Anterior cingulate cortex (tissue), 58 donors: ENCODE measurements at places on chromosomes 1 and 21.

DNA sequence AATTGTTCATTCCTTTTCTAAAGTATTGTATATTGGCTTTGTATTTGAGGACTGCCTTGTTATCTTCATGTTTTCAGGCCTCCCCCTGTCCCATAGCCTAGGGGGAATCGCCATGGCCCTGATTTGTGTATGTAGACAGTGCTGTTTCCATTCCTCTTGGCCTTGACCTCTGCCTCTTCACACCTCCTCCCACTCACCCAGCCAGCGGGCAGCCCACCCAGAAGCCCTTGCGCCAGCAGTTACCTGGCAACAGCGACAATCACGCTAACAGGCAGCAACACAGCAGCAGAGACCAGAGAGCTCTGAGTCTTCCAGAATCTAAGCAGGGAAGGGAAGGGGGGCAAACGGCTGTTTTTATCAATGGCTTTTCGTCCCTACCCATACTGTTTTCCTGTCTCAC, 50.0 kb upstream of the NPL start:
- no peak for DNase-seq

DNA sequence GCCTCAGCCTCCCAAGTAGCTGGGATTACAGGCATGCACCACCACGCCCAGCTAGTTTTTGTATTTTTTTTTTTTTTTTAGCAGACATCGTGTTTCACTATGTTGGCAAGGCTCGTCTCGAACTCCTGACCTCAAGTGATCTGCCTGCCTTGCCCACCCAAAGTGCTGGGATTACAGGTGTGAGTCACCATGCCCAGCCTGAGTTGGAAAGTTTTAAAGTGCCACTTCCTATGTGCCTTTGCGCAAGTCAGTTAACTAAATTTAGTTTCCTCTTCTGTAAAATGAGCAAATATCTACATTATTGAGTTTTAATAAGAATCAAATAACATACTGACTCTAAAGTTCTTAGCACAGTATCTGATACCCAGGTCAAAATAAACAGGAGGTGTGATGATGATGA, 12.4 kb downstream of the SLC19A2 start:
- DNase-seq, result no peak

GRCh38 chr1:92623187-92623778, 136.6 kb upstream of the GFI1 start:
- no peak for DNase-seq

DNA sequence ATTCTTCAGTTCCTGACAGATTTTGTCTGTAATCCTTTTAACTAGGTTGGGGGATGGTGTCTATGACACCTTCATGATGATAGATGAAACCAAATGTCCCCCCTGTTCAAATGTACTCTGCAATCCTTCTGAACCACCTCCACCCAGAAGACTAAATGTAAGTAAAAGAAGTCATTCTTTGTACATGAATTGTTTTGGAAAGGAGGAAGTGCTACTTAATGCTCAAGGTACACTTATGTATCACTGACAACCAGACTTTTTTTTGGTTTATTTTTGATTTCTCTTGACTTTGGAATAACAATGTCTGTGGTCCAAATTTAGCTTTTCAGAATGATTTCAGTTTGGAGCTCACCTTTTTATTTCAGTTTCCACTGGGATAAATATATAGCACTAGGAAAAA, 2.3 kb downstream of the DYRK3 start:
- no peak for DNase-seq

GRCh38 chr1:61253059-61253735, 170.8 kb downstream of the NFIA start:
- DNase-seq, result peak; percentile 73

- DNase-seq, result no peak
Measured at GRCh38 chr1:185368313-185368855, 51.3 kb upstream of the IVNS1ABP start.

DNA sequence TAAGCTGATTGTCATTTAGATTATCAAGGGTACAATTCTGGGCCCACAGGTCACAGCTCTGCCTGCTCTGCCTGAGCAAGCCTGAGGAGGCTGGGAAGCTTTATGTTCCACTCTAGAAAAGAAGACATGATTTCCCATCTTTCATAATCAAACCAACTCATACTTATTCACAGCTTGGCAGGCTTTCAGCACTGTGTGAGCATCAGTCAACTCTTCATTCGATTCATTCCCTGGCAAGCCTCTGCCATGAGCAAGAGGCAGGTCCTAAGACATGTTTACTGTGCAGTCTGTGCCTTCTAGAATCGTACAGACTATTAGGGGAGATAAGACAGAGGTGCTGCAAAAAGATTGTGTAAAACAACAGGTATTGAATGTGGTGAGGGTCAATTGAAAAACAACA, 24.5 kb upstream of the KIRREL1 start:
- DNase-seq, result no peak

- DNase-seq, result no peak
Measured at GRCh38 chr1:85349224-85349623, 72.8 kb upstream of the BCL10 start.

DNA sequence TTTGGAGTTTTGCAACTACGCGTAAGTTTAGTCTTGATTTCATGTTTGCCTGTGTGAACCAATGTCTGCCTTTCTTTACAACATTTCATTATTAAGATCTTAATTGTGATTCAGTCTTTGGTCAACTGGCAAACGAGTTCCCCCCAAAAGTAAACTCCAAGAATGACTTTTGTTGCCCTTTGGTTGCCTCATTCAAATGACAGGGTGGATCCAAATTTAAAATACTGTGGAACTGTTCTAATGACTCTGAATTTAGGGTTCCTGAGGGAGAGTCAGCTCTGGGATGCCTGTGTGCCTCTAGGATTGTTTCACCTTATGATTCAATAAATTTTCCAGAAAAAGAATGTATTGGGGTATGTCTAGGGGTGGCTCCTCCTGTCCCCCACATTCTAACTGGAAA, 105.3 kb downstream of the KCNN3 start:
- DNase-seq, result no peak

DNA sequence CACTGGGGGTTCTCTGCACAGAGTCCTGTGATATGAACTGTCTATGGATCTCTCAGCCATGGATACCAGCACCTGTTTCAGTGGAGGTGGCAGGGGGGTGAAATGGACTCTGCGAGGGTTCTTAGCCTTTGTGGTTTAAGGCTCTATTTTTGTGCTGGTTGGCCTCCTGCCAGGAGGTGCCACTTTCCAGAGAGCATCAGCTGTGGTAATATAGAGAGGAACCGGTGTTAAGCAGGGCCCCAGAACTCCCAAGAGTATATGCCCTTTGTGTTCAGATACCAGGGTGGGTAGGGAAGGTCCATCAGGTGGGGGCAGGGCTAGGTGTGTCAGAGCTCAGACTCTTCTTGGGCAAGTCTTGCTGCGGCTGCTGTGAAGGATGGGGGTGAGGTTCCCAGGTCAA, 330.0 kb upstream of the PLD5 start:
- DNase-seq, result no peak

- no peak for DNase-seq
Measured at GRCh38 chr1:184160236-184160635, 108.7 kb downstream of the TSEN15 start.

DNA sequence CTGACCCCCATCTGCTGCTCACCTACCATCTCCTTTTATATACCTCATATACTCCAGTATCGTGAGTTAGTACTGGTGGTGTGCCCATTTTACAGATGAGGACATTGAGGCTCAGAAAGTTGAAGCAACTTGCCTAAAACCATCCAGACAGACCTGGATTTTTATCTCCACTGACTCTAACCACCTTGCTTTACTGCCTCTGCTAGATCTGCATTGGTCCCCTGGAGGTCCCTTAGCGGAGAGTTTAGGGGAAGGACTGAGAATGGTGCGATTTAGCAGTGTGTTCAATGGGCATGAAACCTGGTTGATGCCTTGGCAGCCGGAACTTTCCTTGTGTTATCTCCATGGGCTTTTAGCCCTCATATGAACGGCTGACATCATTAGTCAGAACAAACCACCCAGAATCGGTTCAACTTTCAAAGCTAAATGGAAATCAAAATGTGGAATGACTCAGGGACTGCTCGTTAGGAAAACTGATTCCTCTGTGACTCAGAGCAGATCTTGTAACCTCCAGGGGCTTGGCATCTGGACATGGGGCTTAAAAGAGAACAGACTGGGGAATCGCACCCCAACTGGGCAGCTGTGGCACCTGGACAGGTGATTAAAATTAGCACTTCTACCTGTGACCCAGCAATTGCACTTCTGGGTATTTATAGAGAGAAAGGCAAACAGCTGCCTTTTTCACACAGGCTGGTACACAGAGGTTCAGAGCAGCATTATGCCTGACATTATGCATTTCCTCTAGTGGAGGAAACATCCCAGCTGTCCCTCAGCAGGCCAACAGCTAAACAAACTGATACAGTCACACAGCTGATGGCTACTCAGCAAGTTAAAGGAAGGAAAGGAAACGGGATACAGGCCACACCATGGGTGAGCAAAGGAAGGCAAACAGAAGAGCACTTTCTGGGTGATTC, 25.3 kb downstream of the TMEM51 start:
- no peak for DNase-seq

- no peak for DNase-seq
Measured at GRCh38 chr1:153803470-153804056, 28.4 kb downstream of the SLC27A3 start.

- no peak for DNase-seq
Measured at GRCh38 chr1:221989741-221990140, 247.9 kb upstream of the DUSP10 start.

GRCh38 chr1:241997401-241997998, 1.4 kb downstream of the MAP1LC3C start:
- no peak for DNase-seq

GRCh38 chr1:18957532-18958300, 1.2 kb upstream of the IFFO2 start:
- no peak for DNase-seq

- no peak for DNase-seq
Measured at GRCh38 chr21:34054259-34054658, 19.1 kb upstream of the MRPS6 start.

DNA sequence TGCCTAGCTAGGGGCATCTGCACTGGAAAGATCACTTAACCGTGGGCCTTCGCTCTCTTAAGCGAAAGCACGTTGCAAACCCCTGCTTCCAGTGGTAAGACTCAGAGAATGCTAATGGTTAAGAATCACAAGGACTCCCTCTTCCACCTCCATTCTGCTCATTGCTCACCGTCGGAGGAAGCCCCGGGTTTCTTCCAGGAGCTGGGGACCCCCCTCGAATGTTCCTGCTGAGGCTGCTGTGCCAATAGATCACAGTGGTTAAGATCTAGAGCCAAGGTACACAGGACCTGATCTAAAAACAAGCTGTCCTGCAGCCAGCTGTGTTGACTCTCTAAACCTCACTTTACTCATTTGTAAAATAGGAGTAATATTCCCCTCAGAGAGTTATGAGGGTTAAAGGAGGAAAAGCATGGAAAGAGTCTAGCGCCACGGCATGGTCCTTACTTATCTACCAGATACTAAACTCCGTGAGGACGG, 765 bp downstream of the VAMP3 start:
- DNase-seq, result no peak

- no peak for DNase-seq
Measured at GRCh38 chr1:155207806-155208540, at the start of gene THBS3. Gene THBS3 (minus strand): TSS chr1:155207897. CDS start chr1:155207876, 21 bp downstream.

GRCh38 chr1:11847667-11848372, at the start of gene NPPA:
Gene NPPA (minus strand): TSS chr1:11847783. CDS start chr1:11847684, 99 bp downstream.
- DNase-seq, result no peak

DNA sequence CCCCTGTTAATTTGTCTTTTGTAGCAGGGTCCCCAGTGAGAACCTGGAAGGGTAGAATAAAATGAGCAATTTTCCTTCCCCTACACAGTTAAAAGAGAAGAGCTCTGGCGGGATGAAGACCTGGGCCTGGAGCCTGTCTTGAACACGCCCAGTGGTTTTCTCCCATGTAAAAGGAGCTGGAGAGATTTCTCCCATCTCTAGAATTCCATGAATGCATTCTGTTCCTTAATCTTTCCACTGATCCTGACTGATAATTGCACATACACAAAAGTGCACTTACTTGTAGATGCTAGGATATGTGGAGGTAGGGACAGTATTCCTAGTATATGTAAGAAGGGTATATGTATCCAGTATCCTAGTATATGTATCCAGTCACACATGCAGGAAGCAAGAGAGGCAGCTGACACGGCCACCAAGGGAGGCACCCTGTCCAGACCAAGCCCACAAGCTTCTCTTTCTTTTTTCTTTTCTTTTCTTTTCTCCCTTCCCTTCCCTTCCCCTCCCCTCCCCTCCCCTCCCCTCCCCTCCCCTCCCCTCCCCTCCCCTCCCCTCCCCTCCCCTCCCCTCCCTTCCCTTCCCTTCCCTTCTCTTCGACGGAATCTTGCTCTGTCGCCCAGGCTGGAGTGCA, 11.9 kb upstream of the PKNOX1 start:
- DNase-seq, result no peak

DNA sequence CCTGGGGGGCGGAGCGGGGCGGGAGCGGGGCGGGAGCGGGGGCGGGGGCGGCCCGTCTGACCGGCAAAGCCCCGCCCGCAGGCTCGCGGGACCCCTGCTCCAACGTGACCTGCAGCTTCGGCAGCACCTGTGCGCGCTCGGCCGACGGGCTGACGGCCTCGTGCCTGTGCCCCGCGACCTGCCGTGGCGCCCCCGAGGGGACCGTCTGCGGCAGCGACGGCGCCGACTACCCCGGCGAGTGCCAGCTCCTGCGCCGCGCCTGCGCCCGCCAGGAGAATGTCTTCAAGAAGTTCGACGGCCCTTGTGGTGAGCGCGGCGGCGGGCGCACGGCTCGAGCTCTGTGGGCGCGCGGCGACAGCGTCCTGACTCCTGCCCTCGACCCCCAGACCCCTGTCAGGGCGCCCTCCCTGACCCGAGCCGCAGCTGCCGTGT, 21.2 kb downstream of the AGRN start:
- DNase-seq, result no peak
